ENCODE measurements at places on chromosomes 11 and 22.

DNA sequence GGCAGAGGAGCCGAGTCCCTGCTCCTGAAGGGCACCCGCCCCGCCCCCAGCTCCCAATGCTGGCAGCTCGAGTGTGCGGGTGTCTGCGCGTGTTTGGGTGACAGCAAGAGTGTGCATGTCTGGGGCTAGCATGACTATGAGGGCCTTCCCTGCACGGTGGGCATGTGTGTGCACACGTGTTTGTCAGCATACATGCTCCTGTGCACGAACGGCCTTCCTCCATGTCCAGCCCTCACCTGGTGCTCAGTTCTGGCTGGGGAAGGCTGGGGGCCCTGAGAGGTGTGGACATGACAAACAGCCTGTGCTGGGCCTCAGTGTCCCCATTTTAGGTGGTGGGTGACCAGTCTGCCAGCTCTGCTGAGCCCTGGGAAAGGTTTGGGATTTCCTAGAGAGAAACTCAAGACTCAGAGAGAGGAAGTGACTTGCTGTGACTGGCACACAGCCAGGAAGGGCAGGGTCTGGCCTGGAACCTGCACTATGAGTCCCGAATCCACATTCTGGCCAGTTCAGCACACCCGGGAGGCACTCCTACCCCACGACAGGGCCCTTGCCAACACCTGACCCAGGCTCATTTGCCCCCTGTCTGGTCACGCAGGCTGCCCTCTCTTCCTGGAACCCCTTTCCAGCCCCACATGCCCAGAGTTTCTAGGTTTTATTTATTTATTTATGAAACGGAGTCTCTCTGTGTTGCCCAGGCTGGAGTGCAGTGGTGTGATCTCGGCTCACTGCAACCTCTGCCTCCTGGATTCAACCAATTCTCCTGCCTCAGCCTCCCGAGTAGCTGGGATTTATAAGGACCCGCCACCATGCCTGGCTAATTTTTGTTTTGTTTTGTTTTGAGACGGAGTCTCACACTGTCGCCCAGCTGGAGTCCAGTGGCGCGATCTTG is 3.3 kb upstream of the SHISA8 start:
- no peak for DNase-seq

DNA sequence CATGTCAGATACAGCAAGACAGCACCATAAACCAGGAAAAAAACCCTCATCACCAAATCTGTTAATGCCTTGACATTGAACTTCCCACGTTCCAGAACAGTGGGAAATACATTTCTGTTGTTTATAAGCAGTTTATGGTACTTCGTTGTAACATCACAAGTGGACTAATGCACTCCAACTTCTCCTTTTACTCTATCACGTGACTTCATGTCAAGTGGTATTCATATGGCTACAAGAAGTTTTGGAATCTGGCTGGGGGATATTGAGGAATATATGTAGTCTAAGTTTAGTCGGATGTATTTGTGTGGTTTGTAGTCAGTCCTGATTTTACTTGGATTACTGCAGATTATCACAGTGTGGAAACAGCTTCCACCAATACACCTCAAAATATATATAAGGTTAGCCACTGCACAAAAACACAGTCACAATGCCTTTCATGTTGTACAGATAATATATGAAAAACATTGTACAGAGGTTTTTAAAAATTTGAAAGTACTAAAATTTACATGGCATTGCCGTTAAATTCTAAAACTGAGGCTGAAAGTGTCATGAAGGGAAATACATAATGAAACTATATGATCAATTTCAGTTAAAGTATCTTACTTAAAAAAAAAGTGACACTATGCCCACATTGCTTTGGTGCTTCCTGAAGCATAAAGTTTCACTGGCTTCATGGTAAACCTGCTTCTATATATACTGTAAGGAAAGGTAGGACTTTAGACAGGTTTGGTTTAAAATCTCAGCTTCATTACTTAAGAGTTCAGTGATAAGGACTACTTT is 134.1 kb downstream of the CASP12 start:
- no peak for DNase-seq

DNA sequence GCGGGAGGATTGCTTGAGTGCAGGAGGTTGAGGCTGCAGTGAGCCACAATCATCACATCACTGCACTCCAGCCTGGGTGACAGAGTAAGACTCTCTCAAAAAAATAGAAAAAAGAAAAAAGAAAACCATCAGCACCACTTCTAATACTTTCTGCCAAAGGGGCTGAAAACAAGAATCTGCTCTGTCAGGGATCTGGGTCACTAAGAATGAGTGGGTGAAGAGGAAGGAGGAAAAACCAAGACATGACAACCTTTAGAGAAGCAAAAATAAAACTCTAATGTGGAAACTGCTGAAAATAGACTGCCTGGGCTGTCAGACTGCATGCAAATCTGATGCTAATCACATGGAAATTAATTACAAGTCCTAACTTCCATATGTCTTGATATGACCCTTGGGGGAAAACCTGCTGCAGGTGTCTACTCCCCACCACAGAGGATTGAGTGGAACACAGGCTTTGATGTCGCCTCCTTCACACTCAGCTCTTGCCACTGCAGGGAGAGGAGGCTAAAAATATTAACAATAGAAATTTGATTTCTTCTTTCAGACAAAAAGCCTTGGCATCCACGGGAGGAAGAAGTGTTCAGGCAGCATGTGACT is 62.5 kb upstream of the CRTAM start:
- DNase-seq = no peak

DNA sequence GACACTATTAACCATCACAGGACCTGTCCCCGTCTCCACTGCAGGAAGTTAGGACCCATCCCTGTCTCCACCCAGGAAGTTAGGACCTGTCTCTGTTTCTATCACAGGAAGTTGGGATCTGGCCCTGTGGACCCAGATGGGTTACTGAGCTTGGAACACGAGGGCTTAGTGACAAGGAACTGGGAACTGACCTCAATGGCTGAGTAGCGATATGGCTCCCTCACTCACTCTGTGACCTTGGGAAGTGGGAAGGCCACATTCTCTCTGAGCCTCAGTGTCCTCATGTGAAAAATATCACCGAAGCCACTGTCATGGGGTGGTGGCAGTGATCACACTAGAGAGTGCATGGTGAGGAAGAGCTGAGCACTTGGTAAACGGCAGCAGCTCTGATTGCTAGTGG is 59.4 kb downstream of the FBLN1 start:
- no peak for DNase-seq

DNA sequence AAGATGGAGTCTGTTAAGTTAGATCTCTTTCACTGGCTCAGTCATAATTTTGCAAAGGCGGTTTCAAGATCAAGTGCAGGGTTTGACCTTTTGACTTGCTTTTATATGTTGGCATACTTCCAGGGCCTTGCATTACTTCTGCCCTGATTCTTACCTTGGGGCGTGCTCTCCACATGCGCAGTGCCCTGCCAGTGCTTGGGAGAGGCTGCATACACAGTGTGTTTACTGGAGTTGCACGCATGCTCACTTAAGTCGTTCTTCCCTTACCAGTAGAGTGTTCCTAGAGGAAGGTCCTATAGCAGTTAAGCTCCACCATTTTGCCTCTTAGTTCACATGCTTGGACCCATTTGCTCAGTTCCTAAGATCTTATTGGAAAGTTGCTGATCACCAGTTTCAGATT is 21.0 kb upstream of the TMEM123 start:
- DNase-seq = no peak

- no peak for DNase-seq
Measured at GRCh38 chr11:130783323-130783722, 133.0 kb downstream of the SNX19 start.

GRCh38 chr11:119714590-119714989 is 14.4 kb downstream of the NECTIN1 start:
- DNase-seq = no peak

DNA sequence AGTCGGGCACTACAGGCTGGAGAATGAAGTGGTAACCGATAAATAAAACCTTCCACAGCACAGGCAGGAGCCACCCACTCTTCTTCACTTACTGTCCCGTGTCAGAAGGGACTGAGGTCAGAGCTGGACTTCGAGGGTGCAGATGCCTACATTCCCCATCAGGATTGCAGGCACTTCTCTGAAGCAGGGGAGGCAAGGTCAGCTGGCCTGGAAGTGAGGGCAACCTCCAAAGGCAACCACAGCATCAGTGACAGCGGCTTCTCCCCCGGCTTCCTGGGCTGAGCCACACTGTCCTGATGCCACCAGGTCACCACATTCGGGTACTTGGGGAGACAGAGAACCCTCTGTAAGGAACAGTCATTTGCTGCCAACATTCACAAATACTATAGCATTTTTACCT is 22.7 kb downstream of the TCIRG1 start:
- no peak for DNase-seq

DNA sequence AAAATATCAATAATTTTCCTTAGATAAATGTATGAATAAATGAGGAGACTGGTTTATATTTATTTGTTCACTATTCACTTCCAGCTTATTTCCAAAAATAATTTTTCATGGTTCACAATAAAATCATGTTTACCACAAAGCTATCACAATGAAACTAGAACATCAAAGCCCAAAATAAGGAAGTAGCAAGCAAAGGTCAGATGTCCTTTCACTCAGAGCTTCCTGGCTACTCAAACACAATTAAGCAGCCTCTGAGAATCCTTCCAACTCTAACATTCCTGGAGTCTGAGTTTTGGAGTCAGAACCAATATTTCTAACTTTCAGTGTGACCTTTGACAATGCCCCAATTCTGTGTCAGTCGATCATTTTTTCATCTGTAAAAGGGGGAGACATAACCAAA is 527.0 kb downstream of the SOX6 start:
- DNase-seq = no peak

GRCh38 chr22:27651486-27651885 is 150.1 kb downstream of the MN1 start:
- DNase-seq = no peak

GRCh38 chr22:48630433-48630754 is 1197.3 kb downstream of the BRD1 start:
- DNase-seq = no peak

All from activated T-helper 1 cell treated with anti-CD3 and anti-CD28 coated beads, Interleukin-12 subunit alpha, Interleukin-12 subunit beta, Interleukin-2, Interleukin-4 antibody, amounts not matched to agents 30 ng/mL and 10 ng/mL and 1 ng/mL, durations not matched to agents 14 hours and 24 hours and 36 hours (primary cell).